ENCODE measurements at places on chromosomes 2 and 18. TPM values are rescaled to one million over a fixed set of nuclear protein-coding genes. Genes with fewer than 3 reads are reported as not detected.
A peak's percentile ranks its signal among the peaks of the same experiment; 100 is the strongest.

- DNase-seq = no peak
Observed at GRCh38 chr18:11159844-11160243, 10.5 kb upstream of the PIEZO2 start.

DNA sequence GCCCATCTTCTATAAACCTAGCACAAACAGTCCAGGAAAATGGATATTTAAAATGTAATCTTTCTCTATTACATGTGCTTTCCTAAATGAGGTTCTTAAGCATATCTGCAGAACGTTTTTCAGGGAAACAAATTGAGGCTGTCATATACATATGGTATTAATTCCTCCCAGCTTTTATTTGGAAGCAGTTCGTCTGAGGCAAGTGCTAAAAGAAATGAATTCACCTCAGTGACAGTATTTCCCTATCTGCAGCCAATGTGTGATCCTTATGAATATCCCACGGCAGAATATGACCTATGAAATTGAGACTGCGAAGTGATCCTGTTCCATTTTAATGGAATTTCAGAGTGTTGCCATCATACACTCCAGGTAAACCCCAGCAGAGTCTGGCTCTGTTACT lies 7.1 kb downstream of the MYOM1 start:
- no peak for DNase-seq

- no peak for DNase-seq
Observed at GRCh38 chr18:36706134-36706881, 122.5 kb downstream of the TPGS2 start.

DNA sequence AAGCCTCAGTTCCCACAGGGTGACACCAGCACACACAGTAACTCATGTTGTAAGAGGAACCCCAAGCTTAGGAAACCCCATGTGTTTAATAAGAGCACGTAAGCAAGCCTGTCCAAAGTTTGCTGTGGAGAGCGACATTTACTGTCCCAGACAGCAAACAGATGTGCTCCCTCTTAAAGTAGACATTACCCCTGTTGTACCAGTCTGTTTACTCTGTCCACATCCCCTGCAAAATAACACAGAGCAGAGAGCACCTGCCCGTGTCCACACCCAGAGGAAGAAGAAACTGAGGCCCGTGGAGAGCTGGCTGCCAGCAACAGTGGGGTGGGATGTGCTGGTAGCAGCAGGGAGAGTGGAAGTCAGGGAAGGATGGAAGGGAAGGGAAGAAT lies 243.5 kb downstream of the GBX2 start:
- DNase-seq = no peak

B4GALT6 gene
- total RNA-seq = 4.6 TPM

- no peak for DNase-seq
Observed at GRCh38 chr2:47695800-47696477, 87.0 kb upstream of the MSH6 start.

DNA sequence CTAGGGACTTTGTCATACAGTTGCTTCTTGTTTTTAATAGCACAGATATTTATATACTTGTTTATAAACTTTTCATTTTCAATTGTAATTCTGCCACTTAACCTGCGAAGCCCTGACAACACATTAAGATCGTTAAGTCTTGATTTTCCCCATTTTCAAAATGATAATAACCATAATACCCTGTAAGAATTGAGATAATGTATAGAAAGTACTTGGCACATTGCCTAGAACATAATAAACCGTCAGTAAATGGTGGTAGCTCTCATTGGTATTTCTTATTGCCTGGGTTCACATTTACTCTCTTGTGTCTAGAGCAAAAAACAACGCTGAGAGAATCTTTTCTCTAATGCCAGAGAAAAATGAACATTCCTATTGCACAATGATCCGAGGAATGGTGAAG lies 18.6 kb downstream of the PTCD3 start:
- no peak for DNase-seq

- no peak for DNase-seq
Observed at GRCh38 chr18:22114526-22115321, 54.7 kb upstream of the GATA6 start.

DNA sequence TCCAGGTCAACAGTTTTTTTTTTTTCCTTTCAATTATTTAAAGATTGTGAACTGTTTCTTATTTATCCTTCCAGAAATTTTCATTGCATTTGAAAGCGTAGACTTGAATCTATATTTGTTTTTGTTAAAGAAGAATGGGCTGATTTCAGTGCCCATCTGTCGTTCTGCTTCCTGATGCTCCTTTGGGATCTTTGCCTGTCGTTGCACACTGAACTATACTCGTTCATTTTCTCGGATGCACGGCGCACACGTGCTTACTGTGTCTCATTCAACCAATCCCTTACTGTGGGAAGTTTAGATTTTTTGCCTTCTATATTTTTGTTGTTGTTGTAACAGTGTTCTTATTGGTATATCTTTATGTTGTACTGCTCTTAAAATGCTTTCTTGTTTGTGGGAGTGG lies 149.7 kb downstream of the VAPA start:
- no peak for DNase-seq

GRCh38 chr18:45774065-45774521 lies 50.1 kb downstream of the SLC14A1 start:
- DNase-seq = no peak

DNA sequence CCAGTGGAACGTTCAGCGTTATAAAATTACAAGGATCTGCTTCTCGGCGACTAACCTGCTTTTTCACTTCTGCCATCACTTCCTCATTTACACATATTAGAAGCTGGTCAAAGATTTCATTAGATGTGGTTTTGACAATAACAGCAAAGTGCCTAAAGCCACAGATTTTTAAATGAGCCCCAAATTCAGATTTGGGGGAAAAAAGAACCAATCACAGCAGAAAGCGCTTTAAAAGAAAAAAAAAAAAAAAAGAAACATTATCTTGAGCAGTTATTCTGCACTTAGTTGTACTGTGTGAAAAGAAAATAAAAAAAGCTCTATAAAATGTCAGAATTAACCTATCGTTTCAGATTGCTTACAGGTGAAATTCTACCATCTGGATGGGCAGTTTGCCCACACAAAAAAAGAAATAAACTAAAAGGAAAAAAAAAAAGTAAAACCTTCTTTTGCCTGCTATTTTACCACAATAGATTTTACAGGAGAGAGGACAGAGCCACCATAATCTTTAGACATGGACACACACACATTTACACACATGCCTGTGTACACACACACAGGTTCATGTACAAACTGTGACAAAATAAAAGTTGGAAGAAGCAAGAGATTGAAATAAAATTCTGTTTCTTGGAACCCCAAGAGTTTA lies 167.2 kb downstream of the TCF4 start:
- DNase-seq = no peak

GRCh38 chr18:61724532-61724931 lies 168.3 kb downstream of the RNF152 start:
- DNase-seq = no peak

DNA sequence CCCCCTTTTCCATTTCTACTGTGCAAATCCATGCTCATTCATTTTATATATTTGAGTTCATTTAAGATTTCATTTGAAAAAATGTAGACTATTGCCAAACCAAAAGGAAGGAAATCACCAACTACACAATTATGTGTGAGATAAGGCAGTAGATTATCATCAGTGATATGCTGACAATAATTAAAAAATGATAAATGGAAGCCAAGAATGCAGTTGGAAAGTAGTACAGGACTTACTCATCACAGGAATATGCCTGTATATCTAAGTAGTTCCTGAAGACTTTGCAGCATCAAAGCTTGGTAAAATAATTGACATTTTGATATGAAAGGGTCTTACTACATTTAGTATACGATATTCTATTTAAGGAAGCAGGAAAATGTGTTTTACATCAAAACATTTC lies 166.1 kb upstream of the OTX1 start:
- DNase-seq = no peak

GRCh38 chr2:9149388-9149660 lies 57.3 kb upstream of the ASAP2 start:
- no peak for DNase-seq

DNA sequence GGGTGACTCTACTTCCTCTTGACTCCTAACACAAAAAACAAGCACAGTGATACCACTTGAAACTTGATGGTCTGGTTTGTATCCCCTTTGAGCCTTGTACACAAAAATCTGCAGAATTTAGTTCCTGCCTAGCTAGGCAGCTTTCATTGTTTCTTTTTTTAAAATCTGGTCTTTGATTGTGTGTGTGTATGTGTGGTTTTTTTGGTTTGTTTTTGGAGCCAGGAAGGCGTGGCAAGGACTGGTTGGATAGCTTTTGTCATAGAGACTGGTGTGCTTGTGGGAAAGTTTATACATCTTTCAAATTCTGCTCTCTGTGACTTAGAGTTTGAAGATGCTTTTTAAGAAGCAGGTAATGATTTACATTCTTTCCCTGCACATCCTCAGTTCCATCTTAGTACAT lies 127.4 kb downstream of the TANC1 start:
- no peak for DNase-seq

CD207 gene
- 3.0 TPM for total RNA-seq

DNA sequence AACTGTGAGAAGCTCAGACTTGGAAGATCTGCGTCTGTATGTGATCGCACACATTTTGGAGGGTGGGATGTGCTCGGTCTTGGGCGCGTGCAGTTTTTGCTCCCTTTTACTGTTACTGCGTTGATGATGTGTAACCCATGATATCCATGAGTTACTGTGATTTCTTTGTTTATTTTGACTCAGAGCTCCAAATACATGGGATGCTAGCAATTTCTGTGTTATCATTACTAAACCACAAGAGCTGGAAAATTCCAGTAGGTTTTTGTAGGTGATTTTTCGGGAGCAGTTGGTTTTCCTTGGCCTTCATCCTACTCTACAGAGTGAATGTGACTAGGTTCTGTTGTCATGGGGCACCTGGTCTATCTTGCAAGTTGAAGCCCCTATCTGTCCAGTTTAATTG lies 124.2 kb downstream of the AGAP1 start:
- DNase-seq = no peak

DNA sequence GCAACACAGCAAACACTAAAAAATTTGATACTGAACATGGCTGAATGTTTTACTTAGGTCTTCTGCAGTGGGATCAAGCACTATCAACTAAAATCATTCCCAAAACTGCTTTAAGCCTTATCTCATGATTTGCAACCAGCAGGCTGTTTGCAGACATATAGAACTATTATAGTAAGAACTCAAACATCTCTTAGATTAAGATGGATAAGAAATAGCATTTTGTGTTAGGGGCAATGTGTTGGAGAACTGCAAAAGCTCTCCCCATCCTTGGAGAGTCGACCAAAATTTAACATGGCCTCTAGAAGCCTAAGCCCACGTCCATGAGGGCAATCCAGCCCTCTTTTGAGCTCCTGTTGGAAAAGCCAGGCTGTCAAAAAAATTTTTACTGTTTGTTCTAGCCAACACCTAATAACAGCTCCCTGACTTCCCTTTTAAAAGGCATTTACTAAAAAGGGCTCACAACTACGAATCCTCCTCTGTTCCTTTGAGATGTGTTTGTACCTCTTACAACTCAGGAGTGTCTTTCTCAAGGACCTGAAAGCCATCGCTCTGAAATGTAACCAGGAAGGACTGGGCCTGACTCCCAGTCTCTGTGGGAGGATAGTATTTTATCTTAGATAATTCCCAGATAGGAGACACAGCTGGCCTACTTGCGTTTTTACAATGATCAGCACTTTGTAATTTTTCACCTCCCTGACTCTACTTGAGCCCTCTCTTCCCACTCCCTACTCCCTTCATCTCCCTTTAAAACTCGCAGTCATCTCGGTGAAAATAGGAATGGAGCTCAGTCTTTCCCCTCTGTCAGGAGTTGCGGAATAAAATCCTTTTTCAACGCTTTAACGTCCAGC lies 1.4 kb downstream of the KRCC1 start:
- DNase-seq = no peak

GRCh38 chr2:168608796-168609195 lies 152.7 kb downstream of the CERS6 start:
- no peak for DNase-seq

VWA3B gene
- total RNA-seq = 7.9 TPM

DNA sequence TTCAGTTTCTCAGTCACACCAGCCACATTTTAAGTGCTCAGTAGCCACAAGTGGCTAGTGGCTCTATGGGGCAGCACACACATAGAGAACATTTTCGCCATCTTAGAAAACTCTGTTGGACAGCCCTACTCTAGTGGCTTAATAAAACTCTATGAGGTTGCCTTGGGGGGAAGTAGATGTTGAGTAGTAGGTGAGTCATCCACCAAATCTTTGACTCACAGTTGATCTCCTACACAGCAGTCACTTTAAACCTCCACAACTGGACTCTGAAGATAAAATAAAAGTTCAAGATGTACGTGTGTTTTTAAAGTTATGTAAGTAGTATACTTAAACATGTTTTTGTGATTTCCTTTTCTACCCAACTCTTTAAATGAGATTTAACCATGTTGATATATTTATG lies 379.0 kb downstream of the SETBP1 start:
- no peak for DNase-seq

DNA sequence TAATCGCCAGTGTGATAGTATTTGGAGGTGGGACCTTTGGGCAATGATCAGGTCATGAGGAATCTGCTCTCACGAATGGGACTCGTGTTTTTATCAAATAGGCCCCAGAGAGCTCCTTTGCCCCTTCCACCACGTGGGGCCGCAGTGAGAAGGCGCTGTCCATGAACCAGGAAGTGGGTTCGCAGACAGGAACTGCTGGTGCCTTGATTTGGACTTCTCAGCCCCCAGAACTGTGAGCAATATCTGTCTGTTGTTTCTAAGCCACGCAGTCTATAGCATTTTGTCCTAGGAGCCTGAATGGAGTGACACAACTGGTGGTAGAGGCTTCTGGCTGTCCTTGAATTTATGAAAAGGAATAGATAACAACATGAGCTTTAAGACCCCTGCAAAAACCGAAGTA lies 111.2 kb upstream of the HDAC4 start:
- DNase-seq = no peak

- peak; percentile 50 for DNase-seq
Observed at GRCh38 chr2:74499267-74499939, at the start of gene LBX2. Gene LBX2, minus strand, starts transcription at chr2:74499603. Its CDS starts 66 bp downstream, at chr2:74499537.

ATIC gene
- total RNA-seq = 65.5 TPM

ST8SIA3 gene
- not detected for total RNA-seq

GRCh38 chr18:67574749-67575148 lies 58.2 kb upstream of the DSEL start:
- DNase-seq = no peak
